ENCODE measurements at places on chromosomes 3 and 15. TPM values are rescaled to one million over a fixed set of nuclear protein-coding genes. Genes with fewer than 3 reads are reported as not detected.

- DNase-seq, result no peak
These were observed 9.4 kb downstream of the SLC6A20 start for GRCh38 chr3:45786801-45787495.

DNA sequence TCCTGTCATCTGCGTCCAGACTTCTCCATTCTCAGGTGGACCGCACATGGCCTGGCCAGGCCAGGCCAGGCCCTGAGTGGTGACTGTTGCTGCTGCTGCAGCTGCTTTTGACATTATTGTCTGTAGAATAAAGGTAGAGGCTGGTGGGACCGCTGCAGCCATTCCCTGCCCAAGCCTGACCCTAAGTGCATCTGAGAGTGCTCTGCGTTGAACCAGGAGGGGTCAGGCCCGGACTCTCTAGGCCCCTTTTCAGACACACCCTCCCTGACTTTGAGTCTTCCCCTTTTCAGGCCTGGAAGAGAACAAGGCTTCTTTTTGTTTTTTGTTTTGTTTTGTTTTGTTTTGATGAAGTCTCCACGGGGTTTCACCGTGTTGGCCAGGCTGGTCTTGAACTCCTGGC, 54.6 kb upstream of the FLNB start:
- DNase-seq, result no peak

- DNase-seq, result peak; percentile 2
These were observed 25.7 kb downstream of the DNAH12 start for GRCh38 chr3:57518276-57518915.

GRCh38 chr3:50616003-50616769, 765 bp upstream of the MAPKAPK3 start:
- DNase-seq, result peak; percentile 79

DNA sequence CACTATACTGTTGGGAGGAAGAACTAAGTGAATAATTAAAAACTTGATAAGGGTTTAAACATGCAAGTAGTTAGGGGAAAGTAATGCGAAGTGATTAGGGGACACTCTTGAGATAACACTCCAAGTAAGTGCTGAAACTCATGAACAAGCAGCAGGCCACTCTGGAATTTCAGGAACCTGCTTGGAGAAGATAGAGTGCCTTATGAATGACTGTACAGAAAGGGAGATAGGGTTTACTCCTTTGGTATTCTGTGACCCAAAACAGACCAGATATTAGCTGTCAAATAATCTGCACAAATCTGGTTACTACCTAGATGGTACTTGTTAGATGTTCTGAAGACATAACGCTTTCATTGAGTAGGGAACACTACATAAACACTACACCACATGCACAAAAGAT, 85.6 kb downstream of the FRMD4B start:
- no peak for DNase-seq

DNA sequence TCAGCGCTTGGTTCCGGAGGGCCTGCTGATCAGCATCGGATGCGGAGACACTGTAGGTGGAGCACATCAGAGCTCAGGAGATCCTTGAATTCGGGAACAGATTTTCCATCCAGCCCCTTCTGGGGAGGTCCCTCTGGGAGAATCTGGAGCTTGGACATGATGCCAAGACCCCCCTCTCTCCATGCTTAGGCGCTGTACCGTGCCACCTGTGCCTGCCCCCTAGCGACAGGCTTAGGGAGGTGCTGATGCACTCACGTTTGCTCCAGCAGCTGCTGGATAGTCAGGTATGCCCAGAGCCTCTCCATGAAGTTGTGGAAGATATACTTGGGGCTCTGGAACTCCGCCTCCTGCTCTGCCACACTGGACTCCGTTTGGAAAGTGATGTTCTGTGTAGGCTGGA, 9.7 kb downstream of the ITIH4 start:
- peak; percentile 6 for DNase-seq

GRCh38 chr3:29263476-29263875, 17.4 kb upstream of the RBMS3 start:
- DNase-seq, result no peak

DNA sequence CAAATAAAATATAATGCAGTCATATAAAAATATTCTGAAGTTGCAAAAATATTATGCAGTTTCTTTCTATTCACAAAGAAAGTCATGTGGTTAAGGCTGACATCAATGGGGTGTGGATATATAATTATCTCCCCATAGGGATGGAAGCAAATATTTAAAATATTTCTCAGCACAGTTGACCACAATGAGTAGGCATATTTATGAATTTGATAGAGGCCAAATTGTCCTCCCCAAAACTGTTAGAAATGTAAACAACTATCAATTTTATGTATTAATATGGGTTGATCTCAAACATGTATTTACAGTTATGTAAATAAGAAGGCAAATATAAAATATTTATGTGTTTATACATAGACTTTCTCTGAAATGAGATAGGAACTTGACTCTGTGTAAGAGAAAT, 246.0 kb upstream of the CBLB start:
- peak; percentile 44 for DNase-seq

GRCh38 chr3:192904632-192905289, 12.9 kb downstream of the MB21D2 start:
- DNase-seq, result no peak

GRCh38 chr3:27927882-27928281, 205.8 kb upstream of the EOMES start:
- no peak for DNase-seq

GRCh38 chr3:133896002-133896761, 500 bp upstream of the RAB6B start:
- DNase-seq, result no peak

DNA sequence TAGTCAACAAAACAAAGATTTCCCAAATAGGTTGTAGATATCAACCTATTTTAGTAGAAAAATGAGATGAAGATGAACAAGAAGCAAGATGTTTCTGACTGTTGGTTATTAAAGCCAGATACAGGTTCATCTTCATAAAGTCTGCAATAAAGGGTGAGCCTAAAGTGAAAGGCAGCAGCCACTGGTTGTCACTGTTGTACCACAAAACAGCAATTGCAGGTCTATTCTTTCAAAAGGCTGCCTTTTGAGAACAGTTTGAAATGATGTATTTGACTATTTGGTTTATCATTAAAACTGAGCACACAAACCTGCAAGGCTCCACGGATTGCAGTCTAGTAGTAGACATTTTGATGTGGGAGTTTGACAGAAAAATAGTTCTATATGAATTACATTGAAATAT, 543.4 kb downstream of the GBE1 start:
- no peak for DNase-seq

- no peak for DNase-seq
These were observed 869 bp downstream of the PLA1A start for GRCh38 chr3:119598410-119599098.

DNA sequence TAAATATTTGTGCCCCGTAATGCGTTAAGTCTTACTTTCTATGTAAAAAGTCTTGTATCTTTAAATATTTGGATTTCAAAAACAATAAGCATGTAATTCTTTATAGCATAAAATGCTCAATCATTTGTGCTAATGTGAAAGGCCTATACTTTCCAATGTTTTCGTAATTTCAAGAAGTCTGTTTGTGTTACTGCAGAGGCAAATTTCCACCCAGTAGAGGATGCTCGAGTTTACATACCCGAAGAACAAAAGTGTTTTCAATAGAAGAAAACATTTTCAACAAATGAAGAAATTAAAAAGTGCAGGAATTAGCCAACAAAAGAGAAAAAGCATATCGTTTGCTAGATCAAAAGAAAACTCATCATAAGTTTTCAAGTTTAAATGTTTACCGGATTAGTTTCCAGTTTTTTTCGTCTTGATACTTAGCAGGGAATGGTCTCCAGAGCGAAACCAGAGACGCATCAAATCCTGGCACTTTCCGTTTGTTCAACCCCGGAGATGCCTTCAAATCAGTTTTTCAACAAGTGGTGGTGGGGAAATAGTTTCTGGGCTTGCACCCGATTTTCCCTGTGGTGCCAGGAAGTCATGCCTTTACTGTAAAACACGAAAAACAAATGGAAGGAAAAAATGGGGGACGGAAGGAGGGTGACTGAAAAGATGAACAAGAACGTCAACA, 1.0 kb downstream of the CGGBP1 start:
- DNase-seq, result peak; percentile 20

DNA sequence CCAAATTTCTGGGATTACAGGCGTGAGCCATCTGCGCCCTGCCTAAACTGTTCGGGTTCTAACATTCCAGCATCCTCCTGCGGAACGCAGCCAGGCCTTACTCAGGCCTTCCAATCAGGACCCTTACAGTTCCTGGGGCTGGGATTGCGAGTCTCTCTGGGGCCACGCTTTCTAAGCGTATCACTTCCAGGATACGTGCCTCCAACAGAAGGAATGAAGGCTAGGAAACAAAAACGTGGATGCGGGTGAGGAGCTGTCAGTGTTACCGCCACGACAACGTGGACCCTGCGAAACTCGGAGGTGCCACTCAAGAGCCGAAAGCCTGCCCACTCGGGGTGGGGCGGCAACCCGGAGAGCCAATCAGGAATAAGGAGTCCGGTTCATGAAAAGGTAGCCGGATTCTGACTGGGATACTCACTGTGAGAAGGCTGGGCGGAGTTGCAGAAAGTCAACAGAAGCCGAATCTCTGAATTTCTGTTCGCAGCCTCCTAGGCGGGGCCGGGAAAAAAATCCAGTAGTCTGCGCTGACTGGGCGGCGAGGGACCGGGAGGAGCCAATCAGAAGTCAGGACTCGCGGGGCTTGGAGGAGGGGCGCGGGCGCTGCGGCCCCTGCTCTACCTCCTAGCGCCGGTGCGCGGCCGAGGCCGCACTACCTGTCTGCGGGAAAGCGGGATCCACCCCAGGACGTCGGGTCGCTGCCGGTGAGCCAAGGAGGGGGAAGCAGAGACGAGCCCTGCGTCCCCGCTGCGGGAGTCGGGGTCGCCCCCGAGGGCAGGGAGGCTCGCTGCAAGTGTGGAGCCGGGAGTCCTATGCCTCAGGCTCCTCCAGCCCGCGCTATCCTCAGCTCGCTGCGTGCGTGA, at the start of gene HYKK:
HYKK (plus strand) TSS at position 607 of the 860 bp plus-strand sequence. CDS start 5,512 bp downstream, outside the sequence.
- DNase-seq, result peak; percentile 96

GRCh38 chr3:51798411-51798963, 19.4 kb upstream of the IQCF6 start:
- DNase-seq, result no peak

DNA sequence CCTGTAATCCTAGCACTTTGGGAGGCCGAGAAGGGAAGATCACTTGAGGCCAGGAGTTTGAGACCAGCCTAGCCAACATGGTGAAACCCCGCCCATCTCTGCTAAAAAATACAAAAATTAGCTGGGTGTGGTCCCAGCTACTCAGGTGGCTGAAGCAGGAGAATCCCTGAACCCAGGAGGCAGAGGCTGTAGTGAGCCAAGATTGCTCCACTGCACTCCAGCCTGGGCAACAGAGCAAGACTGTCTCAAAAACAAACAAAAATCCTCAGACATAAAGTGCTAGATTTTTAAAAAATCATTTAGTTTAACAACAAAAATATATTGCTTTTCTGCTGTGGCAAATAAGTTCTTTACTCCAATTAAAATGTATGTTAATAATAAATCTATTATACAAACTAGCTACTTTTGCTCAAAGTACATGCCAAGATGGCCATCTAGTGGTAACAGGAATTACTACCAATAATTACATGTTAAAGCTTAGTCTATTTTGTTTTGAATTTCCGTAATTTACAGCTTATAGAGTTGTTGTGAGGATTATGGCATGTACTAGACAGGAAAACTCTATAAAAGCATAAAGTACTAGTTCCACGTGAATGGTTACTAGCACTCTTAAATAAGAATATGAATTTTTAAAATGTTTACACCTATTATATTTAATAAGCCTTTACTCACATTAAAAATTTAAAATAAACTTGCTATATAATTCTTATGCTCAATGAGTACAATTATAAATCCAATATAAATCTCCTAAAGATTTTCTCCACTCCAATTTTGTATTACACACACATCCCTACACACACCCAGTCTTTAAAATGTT, 39.0 kb downstream of the GABPB1 start:
- peak; percentile 68 for DNase-seq

- DNase-seq, result peak; percentile 95
These were observed 153.7 kb upstream of the KCNMB2 start for GRCh38 chr3:178382449-178383061.

GRCh38 chr15:94700211-94700610, 468.9 kb downstream of the MCTP2 start:
- DNase-seq, result no peak

DNA sequence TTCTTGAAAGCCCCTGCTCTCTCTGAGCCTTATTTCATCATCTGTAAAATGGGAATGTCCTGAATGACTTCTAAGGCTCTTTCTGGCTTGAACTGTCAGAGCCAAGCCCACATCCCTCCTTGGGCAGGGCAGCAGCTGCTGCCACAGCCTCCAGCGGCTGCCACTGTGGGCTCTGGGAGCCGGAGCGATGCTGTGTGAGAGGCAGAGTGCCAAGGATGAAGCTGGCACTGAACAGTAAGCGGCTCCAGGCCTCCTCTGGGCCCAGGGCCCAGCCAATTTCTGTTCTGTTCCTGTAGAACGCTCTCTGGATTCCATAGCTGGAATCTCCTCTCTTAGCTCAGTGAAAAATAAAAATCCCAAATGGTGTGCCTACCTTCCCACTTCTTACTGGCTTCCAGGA, 4.4 kb downstream of the CPLX3 start:
- no peak for DNase-seq

DNA sequence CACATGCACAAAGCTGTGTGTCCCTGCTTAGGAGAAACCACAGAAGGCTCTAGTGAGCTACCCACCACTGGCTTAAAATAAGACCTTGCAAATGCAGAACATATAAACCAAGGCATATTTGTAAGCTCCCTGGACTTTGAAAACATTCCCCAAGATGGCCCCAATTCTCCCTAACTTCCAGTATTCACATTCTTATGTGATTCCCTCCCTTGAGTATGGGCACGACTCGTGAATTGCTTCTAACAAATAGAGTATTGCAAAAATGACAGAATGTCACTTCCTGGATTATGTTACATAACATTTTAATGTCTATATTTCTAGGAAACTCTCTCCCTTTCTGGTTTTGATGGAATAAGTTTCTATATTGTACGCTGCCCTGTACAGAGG, 131.8 kb upstream of the MCTP2 start:
- no peak for DNase-seq

NAALADL2 gene
- 2.4 TPM for polyA plus RNA-seq

STARD5 gene
- polyA plus RNA-seq, result 20.4 TPM

LRCH3 gene
- 30.4 TPM for polyA plus RNA-seq

CGNL1 gene
- 0.03 TPM for polyA plus RNA-seq

IQCF5 gene
- not detected for polyA plus RNA-seq

SH3GL3 gene
- polyA plus RNA-seq, result not detected

NDN gene
- polyA plus RNA-seq, result 72.4 TPM

XIRP1 gene
- 0.03 TPM for polyA plus RNA-seq

TM4SF18 gene
- polyA plus RNA-seq, result not detected
